ENCODE measurements at places on chromosomes 1 and 21.

- DNase-seq = no peak
These were observed 18.1 kb downstream of the SYT14 start for GRCh38 chr1:209956116-209956515.

DNA sequence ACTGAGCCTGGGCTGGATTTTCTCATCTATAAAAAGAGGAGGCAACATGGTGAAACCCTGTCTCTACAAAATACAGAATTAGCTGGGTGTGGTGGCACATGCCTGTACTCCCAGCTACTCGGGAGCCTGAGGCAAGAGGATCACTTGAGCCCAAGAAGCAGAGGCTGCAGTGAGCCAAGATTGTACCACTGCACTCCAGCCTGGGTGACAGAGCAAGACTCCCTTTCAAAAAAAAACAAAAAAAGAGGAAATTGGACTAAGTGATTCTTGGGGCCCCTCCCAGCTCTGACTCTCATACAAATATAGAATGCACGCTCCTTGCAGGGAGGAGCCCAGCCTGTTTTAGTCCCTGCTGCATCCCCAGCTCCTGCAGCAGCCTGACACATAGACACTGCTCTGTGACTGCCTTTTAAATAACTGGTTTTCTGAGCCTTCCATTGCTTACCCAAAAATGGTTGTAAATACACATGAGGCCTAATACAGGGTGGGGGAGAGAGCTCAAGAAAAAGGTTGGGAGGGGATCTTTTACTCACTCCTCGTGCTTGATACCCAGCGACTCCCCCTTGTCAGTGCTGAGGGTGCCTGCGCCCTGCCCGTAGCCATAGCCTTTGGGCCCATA, 17.2 kb downstream of the CSRP1 start:
- DNase-seq = no peak

GRCh38 chr1:14962407-14962806, 191.1 kb upstream of the TMEM51 start:
- DNase-seq = no peak

DNA sequence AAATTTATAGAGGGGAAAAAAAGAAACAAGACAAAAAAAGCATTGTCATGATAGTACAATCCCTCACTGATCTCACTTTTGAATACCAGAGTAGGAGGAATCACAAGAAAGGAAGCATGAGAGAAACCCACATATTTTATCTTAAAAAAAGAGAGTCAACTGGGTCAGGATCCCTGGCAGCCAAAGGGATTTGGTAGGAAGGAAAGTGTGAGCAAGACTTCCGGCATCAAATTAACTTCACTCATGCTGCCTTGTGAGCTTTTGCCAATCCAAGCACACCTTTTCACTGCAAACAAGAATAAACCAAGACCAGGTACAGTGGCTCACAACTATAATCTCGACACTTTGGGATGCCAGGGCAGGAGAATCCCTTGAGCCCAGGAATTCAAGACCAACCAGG, 53.1 kb downstream of the SLC9C2 start:
- no peak for DNase-seq

DNA sequence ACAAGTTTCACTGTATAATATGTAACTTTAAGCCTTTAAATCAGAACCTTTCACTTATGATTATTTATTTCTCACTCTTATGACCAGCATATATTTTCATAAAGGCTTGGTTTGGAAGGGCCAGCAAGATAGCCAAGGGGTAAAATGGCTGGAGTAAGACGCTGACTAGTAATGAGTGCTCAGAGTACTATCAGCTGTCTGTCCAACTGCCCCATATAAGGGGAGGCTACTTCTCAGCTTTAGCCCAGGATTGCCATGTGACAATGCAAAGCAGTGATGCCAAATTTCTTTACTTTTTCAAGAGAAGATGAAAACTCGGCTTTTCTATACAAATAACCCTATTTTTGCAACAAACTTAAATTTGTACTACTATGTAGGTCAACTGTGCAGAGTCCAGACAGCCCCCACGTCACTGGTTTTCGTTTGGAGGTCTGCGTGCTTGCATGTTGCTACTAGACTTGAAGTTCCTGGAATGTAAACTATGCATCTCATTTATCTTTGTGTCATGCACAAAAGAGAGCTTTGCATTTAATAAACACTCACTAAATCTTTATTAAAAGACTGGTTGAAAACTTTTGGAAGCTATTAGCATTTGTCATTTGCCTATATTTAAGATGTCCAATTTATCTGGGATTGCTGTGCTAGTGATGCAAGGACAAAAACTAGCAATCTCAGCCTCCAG, 110.4 kb downstream of the TNFSF18 start:
- no peak for DNase-seq

- no peak for DNase-seq
These were observed 35.0 kb upstream of the GRHL3 start for GRCh38 chr1:24284156-24284471.

DNA sequence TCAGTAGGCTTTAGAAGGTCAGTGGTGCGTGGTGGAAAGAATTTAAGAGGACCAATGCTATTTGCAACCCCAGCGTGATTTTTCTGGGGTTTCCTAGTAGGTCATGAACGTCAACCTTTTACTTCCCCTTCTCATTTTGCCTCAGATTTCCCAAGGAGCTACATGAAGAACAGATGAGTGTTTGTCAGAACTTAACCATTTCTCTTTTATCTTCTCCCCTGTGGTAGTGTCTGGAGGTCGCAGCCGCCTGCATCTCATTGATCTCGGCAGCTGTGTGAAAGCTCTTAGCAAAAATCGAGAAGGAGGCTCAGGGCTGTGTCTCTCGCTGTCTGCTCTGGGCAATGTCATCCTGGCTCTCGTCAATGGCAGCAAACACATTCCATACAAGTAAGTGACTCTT, 491.1 kb downstream of the KIF26B start:
- no peak for DNase-seq

- no peak for DNase-seq
These were observed 82.3 kb downstream of the HMCN1 start for GRCh38 chr1:185816460-185816859.

DNA sequence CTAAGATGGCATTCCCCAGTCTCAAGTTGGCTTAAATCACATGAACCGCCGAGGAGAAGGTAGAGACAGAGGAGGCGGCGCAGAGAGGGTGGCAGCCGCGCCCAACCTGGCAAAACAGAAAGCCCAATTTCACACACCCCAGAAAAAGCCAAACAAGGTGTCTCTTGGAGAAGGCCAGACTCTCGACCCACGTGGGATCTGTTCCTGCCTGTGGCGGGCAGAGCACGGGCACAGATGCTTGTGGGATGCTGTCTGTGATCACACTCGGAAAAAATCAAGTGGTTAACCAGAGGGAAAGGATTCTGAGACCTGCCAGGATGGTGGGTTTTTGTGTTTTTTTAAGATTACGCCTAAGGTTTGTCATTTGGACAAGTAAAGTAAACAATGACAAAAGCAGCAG, 80.7 kb downstream of the MRPL37 start:
- DNase-seq = no peak

DNA sequence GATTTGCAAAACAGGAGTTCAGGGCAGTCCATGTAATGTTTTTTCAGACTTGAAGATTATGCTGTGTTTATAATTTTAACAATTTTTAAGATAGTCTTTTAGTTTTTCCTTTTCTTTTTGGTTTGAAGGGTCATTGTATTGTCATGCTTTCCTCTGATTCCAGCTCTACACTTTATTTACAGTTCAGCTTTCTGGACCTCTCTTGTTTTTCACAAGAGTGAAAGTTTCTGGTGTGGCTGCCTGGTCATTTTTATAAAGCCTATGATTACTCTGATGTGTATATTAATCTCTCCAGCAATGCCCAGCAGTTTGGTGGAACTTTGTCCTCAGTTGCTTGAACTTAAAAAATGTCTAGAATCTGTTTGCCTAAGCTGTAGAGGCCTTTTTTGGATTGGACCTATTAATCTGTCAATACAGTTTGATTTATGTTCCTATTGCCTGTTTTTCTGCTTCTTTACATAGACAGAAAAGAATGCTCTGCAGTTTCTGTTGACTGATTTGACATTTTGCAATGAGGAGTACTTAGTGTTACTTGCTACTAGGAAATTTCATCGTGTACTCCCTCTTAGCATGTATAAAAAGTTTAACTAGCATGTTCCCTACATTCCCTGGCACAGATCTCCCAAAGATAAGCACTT, 52.2 kb downstream of the XCL2 start:
- DNase-seq = no peak

DNA sequence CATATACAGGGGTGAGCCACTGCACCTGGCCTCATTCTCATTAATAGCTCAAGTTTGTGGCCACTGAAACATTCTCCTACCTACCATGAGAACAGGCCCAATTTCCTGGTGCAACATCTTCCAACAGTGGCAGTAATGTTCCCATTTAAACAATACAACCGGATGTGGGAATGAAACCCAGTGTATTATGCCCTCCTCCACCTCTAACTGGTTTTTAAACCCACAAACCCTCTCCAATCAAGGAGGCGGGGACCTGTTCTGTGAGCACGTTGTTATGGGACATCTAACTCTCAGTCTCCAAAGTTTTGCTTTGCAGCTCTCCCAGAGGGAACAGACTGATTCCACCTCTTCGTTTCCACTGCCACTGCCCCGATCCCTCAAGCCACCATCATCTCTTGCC, 2.6 kb downstream of the CTNNBIP1 start:
- no peak for DNase-seq

DNA sequence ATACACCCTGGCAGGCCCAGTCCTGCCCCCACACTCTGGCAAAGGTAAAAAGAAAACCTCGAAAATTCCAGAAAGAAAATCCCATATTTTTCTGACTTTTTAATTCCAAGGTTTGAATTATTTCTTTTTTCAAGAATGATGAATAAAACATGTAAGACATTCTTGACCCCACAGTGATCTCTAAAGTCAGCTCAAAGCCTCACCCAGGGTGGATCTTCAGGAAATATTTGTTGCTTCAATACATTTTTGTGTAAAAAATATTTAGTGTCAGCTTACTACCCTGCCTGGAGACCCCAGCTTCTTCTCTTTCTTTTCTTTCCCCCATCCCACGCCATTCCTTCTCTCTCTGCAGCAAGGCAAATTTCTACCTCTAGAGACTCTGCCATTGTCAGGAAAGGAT, 7.0 kb upstream of the NT5C1A start:
- no peak for DNase-seq

DNA sequence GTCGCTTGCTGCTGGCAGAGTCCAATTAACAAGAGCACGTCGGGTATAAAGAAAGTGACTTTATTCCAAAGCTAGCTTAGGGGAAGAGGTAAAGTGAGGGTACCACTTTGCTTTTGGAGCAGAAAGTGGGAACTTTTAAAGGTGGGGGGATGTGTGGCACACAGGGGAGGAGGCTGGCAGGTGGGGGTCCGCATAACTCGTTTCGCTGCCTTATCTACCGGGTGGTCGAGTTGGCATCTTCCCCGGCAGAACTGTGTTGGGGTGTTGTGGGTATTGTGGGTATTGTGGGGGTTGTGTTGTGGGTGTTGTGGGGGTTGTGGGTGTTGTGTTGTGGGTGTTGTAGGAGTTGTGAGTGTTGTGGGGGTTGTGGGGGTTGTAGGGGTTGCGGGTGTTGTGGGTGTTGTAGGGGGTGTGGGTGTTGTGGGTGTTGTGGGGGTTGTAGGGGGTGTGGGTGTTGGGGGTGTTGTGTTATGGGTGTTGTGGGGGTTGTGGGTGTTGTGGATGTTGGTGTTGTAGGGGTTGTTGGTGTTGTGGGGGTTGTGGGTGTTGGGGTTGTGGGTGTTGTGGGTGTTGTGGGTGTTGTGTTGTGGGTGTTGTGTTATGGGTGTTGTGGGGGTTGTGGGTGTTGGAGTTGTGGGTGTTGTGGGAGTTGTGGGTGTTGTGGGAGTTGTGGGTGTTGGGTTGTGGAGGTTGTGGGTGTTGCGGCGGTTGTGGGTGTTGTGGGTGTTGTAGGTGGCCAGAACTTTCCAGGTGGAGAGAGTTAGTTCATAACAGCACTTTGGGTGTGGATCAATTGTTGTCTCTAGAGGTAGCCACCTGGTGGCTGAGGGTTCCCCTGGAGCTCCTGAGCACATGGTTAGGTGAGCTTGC, 52.7 kb downstream of the AGPAT3 start:
- DNase-seq = no peak

DNA sequence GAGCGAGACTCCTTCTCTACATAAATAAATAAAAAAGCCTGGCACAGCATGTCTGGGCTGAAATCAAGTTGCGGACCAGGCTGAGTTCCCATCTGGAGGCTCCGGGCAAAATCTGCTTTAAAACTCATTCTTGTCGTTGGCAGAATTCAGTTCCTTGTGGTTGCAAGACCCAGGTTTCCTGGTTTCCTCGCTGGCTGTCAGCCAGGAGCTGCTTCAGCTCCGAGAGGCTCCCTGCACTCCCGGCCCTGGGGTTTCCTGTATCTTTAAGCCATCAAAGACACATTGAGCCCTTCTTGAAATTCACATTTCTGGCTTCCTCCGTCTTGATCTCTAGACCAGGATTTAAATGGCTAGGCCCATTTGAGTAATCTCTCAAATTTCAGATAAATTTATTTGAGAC, 20.6 kb upstream of the SCCPDH start:
- no peak for DNase-seq

DNA sequence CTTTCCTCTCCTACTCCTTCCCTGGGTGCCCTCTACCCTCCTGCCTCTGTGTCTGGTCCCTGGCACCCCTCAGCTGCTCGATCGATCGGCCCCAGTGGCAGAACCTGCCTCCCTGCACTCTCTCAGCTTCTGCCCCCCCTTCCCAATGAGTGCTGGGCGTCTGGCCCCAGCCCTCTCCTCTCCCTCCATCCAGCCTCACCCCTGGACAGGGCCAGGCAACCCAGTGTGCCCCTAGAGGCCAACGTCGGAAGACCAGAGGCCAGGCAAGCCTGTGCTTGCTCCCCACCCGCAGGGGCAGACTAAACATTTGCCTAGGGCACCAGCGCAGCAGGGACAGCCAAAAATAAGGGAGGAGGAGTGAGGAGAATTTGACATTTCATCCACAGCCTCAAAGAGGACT, 43.5 kb downstream of the LGR6 start:
- DNase-seq = no peak

GRCh38 chr1:176466514-176466913, 3.5 kb downstream of the PAPPA2 start:
- DNase-seq = no peak

GRCh38 chr1:221462345-221462744, 279.5 kb downstream of the DUSP10 start:
- DNase-seq = no peak

GRCh38 chr1:169928438-169929209, 34.9 kb upstream of the SCYL3 start:
- no peak for DNase-seq

- DNase-seq = no peak
These were observed 16.9 kb upstream of the PWP2 start for GRCh38 chr21:44090325-44090724.

DNA sequence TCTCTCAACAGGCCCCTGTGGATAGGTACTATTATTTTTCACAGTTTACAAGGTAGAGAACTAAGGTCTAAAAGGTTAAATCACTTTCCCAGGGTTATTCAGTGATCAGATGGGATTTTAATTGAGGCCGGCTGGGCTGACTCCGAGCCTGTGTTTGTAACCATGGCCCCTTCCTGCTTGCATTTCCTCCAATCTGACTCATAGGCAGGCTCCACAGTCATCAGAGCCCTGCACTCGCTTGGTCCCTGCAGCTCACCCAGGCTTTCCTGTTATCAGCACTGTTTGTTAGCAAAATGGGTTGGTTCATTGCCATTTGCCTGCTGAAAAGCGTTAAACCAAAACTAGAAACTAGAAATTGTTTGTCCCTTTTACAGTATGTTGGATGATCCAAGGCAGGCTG, 41.4 kb upstream of the LMX1A start:
- DNase-seq = no peak

GRCh38 chr1:2804628-2805351, 3.3 kb upstream of the TTC34 start:
- DNase-seq = no peak

Measured in stimulated activated CD8-positive, alpha-beta memory T cell treated with anti-CD3 and anti-CD28 coated beads, Interleukin-2, amount 100 ng/mL, for 1 hour (primary cell).